Smooth muscle cell of the brain vasculature (primary cell): ENCODE measurements at places on chromosomes 12 and 14.

GRCh38 chr14:104299993-104300761 lies 161.8 kb downstream of the KIF26A start:
- no peak for DNase-seq

GRCh38 chr14:31746326-31746725 lies 185.1 kb downstream of the NUBPL start:
- DNase-seq = no peak

DNA sequence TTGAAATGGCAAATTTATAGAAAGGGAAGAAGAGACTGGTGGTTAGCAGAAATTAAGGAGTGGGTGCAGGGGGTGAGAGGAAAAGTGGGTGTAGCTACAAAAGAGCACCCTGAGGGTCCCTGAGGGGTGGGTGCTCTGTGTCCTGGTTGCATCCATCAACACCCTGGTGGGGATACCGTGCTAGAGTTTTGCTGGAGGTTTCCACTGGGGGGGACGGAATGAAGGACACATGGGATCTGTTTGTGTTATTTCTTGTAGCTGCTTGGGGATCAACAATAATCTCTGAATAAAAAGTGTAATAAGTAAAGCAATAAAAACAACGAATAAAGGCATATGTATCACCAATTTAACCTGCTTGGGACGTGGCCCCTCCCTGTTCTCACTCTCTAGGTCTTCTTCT lies 175.3 kb downstream of the KIF26A start:
- DNase-seq = no peak

- DNase-seq = no peak
These were observed 208.5 kb upstream of the NEDD1 start for GRCh38 chr12:96698521-96698920.

DNA sequence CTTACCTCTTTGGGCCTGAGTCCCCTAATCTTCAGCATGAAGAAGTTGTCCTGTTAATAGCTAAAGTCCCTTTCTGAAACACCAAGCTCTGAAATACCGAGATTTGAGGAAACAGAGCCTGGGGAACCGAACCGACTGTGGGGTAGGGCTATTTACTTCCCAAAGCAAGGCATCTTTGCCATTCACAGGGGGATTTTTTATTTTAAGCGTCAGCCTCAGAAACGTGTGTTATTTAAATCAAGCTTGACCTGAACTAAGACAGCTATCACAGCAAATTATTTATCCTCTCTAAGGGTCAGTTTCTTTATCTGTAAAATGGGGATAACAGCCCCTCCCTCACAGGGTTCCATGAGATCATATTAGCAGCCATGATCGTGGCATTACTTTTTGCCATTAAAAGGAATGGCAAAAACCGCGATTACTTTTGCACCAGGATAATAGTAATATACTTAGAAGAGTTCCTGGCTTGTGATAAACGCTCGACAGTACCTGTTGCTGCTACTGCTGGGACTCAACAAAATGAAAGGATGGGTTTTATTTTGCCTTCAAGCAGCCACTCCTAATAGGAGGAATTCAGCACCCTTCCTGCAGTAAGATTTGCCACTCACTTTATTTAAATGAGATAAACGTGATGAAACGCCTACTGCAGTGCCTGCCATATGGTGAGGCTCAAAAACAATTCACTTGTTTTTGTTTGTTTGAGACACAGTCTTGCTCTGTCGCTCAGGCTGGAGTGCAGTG lies 1.3 kb upstream of the CORO1C start:
- DNase-seq = no peak

DNA sequence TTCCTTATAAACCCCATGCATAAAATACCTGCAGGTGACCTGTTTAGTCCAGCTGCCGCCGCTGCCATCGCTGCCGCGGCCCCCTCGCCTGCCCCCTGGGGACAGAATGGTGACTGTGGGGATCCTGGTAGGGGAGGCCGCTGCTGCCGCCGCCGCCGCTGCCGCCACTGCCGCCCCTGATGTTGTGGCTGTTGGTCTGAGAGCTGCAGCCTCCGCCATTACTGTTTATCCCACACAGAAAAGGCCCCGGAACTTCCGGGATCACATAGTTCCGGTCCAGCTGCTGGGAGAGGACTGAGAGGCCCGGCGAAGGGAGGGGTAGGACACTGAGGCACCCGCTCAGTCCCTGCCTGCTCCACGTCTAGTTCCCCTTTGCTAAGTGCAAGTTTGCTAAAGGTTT lies 244.9 kb downstream of the C12orf50 start:
- no peak for DNase-seq
